Muscle of arm (tissue), 14 donors: ENCODE measurements at places on chromosomes 5 and 9.

DNA sequence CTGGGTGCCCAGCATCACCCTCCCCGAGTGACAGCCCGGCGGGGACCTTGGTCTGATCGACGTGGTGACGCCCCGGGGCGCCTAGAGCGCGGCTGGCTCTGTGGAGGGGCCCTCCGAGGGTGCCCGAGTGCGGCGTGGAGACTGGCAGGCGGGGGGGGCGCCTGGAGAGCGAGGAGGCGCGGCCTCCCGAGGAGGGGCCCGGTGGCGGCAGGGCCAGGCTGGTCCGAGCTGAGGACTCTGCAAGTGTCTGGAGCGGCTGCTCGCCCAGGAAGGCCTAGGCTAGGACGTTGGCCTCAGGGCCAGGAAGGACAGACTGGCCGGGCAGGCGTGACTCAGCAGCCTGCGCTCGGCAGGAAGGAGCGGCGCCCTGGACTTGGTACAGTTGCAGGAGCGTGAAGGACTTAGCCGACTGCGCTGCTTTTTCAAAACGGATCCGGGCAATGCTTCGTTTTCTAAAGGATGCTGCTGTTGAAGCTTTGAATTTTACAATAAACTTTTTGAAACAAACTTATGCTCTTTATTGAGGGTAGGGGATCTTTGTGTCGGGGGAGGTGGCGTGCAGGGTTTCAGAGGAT, 1.3 kb downstream of the GADD45G start:
- DNase-seq = peak; percentile 48

DNA sequence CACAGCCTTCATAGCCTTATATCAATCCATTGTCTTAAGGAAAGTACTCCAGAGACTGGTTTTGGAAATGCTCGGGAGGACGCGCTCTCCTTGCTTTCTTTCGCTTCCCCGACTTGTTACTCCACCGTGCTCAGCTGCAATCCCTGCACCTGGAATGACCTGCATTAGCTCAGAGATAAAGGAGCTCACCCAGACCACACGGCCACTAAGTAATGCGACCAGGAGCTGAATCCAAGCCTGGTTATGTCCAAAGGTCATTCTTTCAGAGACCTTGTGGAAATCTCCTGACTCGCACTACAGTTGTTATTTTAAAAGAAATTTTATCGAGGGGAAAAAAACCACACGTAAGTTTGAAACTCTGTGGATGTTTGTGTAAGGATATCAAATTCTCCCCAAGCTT, 135.3 kb upstream of the DPYSL3 start:
- DNase-seq = no peak

DNA sequence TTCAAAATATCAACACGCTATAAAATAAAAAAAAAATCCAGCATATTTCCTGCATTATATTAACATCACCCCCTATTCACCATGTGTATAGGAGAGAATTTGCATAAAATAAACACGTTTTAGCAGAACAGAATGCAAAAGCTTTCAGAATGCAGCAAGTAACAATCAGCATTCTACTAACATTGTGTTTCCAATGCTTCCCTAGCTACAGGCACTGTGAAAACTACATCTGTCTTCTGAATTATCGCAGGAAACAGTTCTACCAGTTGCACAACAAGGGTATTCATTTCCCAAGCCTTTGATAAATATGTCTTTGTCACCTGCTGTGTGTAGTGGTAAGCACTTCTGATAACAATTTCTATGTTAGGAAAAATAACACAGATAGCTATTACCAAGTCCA, 1015.8 kb downstream of the CDH18 start:
- DNase-seq = no peak

DNA sequence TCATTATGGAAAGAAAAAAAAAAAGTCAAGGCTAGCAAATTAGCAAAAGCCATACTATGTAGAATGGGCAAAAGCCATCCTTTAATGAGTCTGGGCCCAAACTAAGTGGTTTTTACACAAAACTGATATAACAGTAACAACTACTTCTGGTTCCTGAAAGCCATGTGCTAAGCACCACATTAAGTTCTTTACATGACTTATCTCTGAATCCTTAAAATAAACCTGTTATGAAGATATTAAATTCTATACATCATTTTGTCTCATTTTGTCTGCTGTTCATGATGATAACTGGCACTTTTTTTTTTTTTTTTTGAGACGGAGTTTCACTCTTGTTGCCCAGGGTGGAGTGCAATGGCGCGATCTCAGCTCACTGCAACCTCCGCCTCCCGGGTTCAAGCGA, 5.0 kb downstream of the FNIP1 start:
- DNase-seq = no peak

- no peak for DNase-seq
Measured at GRCh38 chr9:135353935-135354334, 125.6 kb upstream of the PPP1R26 start.

DNA sequence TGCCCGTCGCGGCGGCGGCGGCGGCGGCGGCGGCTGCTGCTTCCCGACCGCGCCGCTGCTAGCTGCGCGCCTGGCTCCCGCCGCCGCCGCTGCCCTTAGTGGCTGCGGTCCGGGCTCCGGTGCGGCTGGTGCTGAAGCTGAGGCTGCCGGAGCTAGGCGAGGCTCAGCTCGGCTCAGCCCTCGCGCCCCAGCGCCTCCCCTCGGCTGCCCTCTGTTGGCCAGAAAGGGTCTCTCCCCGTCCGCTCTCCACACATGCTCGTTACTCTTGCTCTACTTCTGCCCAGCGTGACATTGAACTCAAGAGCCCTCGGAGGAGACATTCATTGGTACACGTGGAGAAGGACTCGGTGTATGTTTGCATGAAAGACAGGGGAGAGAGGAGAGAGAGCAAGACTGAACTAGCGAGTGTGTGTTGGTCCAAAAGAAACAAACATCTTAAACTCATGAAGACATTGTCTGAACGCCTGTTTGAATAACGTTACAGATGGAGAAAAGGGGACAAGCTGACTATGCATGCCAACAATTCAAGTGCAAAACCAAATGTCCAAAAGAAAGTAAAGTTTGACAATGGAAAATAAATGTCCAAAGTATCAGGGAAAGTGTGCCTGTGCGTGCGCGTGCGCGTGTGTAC, at the start of gene HCN1:
Gene HCN1, minus strand, starts transcription at position 175 of the 631 bp plus-strand sequence.
- peak; percentile 75 for DNase-seq

- no peak for DNase-seq
Measured at GRCh38 chr9:113427629-113428028, 17.1 kb downstream of the C9orf43 start.

DNA sequence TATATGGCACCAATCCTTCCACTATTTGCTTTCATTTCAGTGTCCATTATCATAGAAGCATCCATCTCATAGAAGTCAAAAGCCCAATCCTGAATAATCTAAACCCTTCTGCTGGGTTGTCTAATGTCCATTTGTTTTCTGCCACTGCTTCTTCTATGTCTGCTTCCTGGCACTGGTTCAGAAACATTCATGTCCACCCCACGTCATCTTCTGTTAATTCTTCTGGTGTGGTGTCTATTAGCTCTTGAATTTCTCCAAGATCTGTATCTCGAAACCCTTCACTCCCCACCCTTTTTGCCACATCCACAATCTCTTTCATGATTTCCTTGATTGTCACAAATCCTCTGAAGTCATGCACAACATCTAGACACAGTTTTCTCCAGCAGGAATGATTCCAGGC, 23.2 kb upstream of the GOLGA1 start:
- DNase-seq = no peak

- no peak for DNase-seq
Measured at GRCh38 chr5:35754481-35754880, 102.2 kb upstream of the IL7R start.

DNA sequence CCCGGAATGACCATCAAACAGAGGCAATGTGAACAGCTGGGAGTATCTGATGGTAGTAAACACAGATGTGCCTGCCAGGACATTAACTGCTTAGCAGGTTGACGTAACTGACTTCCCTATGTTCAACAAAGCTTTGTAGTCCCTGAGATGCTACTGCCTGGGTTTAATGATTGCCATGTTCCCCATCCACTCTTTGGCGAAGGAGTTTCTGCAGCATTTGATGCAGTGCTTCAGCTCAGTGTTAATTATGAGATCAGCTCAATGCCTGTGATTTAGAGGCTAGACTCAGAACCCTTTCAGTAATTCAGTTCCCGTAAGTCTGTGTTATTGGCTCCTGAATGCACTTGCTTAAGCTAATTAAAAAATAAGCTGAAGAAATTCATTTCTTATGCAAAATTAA, 547.3 kb upstream of the ZNF608 start:
- no peak for DNase-seq

DNA sequence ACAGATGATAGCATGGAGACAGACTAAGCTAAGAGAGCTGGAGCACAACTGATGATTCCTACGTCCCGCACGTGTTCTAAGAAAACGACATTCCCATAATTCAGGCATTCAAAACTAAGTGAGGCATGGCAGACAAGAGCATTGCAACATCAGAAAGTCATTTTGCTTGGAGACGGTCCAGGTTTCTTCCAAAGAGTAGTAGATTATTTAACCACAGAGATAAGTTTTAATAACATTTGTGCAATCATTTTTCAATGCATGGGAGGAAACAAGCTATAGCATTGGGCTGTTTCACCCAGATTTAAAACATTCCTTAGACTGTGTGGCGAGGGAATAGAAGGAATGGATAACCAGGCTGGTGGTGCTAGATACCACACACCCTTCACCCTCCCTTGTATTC, 117.2 kb downstream of the APBA1 start:
- no peak for DNase-seq

GRCh38 chr5:17326600-17327037, 109.2 kb downstream of the BASP1 start:
- DNase-seq = no peak

- no peak for DNase-seq
Measured at GRCh38 chr5:111068213-111068612, 3.3 kb upstream of the TSLP start.

DNA sequence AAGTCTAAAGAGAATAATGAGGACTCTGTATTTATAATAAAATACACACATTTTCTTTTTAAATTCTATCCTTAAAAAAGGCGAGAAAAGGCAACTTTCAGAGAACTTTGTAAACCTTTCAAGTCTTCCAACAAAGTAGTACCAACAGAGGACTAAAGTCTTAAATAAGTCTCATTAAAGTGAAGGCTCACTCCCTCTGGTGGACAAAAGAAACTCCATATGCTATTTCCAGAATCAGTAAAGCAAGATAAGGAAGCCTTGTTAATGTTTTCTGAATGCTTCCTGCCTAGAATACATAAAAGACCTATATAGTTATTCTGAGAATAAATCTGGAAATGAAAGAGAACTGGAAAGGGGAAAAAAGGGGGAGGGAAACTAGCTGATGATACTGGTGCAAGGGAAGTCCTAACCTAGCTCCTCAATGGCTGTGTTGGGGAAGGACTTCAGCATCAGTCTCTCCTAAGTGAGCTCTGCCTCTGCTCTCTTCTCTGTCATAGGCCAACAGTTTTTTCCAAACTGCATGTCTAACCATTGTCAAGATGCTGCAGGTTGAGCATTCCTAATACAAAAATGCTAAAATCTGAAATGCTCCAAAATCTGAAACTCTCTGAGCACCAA, 7.2 kb downstream of the HMGCS1 start:
- peak; percentile 35 for DNase-seq

DNA sequence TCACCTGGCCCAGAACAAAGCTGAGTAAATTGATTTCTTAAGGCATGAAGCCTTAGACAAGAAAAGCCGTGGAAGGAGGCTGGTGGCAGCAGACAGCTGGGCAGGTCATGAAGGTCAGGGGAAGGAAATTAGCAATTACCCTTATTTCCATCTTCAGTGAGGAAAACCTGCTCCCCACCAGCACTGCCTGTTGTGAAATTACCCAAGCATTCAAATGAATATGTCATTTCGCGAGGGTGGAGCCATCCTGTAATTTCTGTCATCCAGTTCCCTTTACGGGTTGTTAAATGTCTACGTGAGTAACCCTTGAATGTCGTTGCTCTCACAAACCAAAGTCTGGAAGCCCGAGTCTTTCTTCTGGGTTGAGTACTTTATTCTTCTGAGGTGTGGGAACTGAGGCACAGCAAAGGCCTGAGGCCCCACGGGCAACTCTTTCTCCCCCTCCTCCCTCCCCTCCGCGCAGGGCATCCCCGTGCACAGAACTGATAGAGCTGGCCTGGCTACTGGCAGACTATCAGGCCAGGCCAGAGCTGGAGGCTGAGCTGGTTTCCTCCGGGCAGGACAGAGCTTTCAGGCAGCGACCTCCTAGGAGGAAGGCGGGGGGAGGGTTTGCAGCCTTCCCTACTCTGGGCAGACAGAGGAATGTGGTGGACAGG, 22.0 kb upstream of the AK3 start:
- no peak for DNase-seq

DNA sequence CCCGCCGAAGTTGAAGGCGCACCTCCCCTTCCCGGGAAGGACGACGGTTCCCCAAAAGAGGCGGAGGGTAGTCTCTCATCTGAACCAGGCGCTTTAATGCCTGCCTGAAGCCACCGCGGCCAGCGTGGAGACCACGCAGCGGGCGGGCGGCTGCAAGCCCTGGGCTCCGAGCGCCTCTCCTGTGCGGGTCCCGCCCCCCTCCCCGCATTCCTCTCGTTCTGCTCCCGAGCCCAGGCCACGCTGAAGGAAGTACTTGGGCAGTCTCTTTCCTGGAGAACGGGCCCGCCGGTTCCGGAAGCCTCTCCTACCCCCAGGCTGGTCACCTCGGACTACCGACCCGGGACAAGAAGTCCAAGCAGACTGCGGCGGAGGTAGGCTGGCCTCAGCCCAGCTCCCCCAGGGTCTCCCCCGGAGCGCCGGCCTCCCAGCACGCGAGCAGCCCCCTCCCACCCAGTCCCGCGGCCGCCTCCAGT, 571 bp downstream of the PPIC start:
- DNase-seq = peak; percentile 34

GRCh38 chr5:132704875-132705274, 31.1 kb downstream of the IL4 start:
- no peak for DNase-seq

GRCh38 chr5:56659971-56660370, 155.4 kb upstream of the MAP3K1 start:
- DNase-seq = no peak

GRCh38 chr9:91730806-91731205, 219.2 kb downstream of the ROR2 start:
- DNase-seq = no peak

- DNase-seq = no peak
Measured at GRCh38 chr5:124056326-124056990, 544.5 kb downstream of the CSNK1G3 start.

- DNase-seq = no peak
Measured at GRCh38 chr5:176624142-176624541, 6.2 kb downstream of the SNCB start.

- DNase-seq = no peak
Measured at GRCh38 chr9:113622600-113623400, 159.3 kb downstream of the RGS3 start.

DNA sequence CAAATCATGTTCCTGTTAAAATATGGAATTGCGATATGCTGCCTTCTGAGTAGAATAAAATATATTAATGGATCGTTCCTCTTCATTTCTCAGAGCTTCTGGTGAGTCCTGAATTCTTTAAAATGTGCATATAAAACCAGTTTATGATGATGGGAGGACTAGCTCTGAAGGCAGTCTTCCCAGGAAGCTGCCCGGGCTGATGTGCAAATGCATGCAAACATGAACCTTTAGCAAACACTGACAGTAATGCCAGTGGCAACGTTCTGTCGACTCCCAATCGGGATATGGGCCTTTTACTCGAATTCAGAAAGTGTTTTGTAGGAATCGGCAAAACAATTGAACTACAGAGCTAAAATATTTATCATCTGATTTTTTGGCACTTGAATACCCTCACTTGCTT, 93.6 kb downstream of the TLE4 start:
- no peak for DNase-seq

- no peak for DNase-seq
Measured at GRCh38 chr5:96817506-96817905, 9.8 kb upstream of the ERAP1 start.
